ENCODE measurements at places on chromosomes 11 and 22.

GRCh38 chr11:70647188-70648166 is 249.1 kb downstream of the CTTN start:
- DNase-seq, result no peak

DNA sequence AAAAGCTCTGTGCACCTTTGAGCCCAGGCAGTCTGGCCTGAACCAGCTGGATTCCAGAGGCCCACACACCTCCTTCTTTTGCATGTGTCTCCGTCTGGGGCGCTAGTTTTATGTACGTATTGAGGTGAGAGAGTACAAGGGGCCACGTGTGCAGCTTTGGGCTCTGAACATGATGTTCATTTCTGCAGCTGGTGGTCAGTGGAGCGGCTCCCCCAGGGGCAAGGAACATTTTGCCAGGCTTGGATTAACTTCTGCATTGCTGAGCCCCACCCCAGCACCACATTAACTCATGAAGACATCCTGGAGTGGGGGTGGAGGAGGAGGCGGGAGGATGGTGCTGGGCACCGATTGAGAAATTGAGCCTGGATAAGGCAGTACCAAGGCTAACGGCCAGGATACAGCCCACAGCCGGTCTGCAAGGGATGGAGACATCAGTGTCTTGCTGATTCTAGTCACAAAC is 13.8 kb downstream of the USP2 start:
- no peak for DNase-seq

- DNase-seq, result no peak
These were observed 227.8 kb downstream of the ETS1 start for GRCh38 chr11:128359515-128359914.

DNA sequence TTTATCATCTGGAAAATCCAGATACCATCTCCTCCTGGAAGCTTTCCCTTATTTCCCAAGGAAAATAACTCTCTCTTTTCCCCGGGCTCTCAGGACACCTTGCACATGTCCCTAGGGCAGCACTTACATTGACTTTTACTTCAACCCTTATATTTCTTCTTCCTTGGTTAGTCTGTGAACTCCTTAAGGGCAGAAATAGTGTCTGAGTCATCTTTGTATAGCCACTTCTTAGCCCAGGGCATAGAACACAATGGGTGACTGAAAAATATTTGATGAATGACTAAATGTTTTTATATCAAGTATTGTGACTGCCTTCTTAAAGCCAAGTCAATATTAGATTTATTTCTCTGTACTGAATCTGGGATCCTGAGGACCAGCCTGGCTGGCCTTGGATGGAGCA is 45.4 kb upstream of the MYOD1 start:
- DNase-seq, result peak; percentile 55

GRCh38 chr22:43274595-43275240 is 68.5 kb downstream of the SCUBE1 start:
- no peak for DNase-seq

- DNase-seq, result no peak
These were observed 8.4 kb upstream of the SLC15A3 start for GRCh38 chr11:60960405-60960804.

DNA sequence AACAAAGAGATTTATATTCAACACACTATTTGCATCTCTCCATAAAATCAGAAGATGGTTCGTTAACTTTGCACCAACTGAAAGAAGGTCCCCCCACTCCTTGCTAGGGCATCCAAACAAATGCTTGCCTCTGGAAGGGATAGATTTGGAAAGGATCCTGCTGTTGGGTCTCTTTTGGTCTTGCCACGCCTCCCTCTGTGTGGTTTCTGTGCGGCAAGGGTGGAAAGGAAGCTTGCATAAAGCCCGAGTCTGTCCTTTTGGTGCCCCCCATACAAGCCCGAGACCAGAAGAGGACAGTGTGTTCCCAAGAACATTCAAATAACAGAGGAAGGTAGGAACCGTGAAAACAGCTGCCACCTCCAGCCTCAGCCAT is 15.1 kb downstream of the SCGB1A1 start:
- no peak for DNase-seq

DNA sequence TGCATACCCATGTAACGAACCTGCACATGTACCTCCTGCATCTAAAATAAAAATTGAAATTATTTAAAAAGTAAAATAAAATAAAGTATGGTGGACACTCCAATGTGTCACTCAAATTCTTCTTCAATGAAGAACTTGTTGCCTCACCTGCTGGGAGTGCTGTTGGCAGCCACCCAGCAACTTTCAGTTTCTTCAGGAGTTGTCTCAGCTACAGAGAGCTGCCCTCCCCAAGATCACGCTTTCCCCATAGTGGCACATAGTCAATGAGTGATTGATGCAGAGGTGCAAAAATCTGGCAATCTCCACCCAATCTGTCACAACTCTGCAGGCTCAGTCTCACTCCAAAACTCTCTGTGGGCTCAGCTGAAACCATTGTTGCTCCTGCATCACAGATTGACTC is 92.3 kb upstream of the C11orf87 start:
- DNase-seq, result no peak

- no peak for DNase-seq
These were observed 4.8 kb upstream of the EMID1 start for GRCh38 chr22:29200901-29201300.

- DNase-seq, result no peak
These were observed 19.4 kb downstream of the SDHD start for GRCh38 chr11:112106070-112106469.

DNA sequence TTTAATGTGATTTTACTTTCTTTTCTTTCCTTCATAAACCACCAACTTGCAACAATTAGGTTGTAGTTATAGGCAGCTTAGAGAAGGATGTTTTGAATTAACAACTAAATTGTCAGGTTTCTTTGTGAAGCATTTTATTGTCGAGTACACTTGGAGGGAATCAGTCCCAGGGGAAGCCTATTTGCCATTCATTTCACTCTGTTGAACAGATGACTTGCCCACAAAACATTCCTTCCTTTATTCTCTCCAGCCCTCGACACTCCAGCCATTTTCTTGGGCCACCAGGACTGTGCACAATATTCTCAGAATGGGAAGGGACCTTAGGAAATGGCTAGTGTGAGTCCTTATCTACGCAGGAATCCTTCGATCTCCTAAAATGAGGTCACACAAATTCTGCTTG is 620.6 kb downstream of the SOX6 start:
- no peak for DNase-seq

DNA sequence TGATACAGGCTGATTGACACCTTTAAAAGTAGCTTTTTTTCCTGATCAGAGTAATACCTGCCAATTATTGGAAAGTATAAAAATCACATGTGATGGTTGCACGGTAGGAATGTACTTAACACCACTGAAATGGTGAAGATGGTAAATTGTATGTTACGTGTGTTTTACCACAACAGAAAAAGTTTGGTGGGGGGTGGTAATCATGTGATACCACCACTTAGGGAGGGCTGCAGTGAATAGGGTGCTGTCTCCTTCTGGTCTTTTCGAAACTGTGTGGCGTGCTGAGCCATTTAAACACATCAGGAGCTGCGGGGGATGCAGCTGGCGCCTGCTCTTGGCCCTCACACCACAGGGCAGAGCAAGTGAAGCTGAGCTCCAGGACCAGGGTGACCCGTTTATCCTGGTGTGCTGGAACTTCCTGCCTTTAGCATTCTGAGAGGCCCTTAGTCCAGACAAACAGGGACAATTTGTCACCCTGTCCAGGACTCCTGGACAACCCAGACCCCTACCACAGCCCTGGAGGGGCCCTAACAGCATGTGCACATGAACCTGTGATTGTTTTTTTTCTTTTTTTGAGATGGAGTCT is 2.6 kb downstream of the SYNGR1 start:
- no peak for DNase-seq
